ENCODE measurements at places on chromosomes 16 and 17.
A peak's percentile ranks its signal among the peaks of the same experiment; 100 is the strongest.

DNA sequence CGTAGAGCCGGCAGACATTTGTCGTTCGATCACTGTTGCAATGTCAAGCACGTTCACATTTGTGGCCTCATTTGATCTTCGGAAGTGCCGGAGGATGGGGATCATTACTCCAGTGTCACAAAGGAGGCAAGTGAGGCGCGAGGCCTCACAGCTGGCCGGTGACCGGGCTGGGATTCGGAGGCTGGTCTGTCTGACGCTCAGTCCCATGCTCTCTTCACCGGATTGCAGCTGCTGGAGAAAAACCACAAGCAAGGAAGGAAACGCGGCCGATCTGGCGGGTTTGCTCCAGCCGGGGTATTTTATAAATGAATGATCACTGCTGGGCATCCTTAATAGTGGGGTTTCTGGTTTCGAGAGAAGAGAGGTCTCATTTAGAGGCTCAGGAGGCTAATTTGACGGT is 127.8 kb downstream of the OR1D5 start:
- DNase-seq: no peak

DNA sequence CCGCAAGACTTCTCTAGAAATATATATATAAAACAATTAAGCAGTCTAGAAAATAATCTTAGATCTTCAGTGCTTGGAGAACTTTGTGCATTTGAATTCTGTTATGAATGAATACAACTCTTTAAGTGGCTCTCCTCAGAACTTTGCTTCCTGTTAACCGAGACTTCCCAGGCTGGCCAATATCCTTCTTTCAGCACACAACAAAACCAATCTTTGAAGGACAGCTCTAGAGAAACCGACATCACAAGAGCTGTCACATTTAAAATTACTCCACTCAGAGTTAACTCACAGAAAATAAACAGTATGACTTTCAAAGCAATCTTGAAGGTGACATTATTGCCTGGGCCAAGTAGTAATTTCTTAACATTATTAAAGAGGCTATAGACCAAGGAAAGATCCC is 49.7 kb upstream of the ITGA2B start:
- DNase-seq: no peak

GRCh38 chr16:66519482-66520373 is 30.2 kb downstream of the TK2 start:
- DNase-seq: no peak

GRCh38 chr17:28074010-28074409 is 31.5 kb downstream of the NLK start:
- DNase-seq: no peak

DNA sequence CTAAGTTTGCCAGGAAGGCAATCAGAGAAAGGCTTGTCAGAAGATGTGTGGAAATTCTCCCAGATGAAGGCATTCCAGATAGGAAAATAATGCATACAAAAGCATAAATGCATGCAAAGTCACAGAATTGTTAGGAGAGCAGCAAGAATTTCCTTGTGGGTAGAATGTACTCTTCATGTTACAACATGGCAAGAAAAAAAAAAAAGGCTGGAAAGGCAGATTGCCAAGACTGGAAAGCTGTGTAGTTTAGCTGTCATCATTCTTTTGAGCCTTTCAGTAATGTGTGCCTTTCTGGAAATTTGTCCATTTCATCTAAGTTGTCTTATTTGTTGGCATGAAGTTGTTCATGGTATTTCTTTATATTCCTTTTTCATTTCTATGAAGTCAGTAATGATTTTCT is 71.0 kb upstream of the EFCAB3 start:
- DNase-seq: no peak

DNA sequence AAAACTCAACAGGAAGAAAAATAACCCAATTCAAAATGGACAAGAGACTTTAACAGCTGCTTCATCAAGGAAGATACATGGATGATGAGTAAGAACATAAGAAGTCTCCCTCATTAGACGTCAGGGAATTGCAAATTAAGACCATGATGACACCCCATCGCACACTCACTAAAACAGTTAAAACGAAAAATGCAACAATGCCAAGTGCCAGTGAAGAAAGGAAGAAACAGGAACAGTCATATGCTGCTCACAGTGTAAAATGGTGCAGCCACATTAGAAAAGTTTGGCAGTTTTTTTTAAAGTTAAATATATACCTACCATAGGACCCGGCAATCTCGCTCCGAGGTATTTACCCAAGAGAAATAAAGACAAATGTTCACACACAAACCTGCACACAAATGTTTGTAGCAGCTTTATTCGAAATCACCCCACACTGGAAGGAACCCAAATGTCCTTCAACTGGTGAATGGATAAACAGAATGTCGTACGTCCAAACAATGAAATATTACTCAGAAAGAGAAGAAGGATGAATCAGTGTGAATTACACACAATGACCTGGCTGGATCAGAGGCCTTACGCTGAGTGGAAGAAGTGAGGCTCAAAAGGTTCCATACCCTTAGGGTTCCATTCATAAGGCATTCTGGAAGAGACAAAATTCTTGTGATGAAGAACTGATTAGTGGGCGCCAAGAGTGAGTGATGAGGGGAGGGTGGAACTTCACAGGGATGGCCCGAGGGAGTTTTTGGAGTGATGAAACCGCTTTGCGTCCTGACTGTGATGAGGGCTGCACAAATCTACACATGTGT is 110.3 kb downstream of the C16orf95 start:
- DNase-seq: peak; percentile 81

DNA sequence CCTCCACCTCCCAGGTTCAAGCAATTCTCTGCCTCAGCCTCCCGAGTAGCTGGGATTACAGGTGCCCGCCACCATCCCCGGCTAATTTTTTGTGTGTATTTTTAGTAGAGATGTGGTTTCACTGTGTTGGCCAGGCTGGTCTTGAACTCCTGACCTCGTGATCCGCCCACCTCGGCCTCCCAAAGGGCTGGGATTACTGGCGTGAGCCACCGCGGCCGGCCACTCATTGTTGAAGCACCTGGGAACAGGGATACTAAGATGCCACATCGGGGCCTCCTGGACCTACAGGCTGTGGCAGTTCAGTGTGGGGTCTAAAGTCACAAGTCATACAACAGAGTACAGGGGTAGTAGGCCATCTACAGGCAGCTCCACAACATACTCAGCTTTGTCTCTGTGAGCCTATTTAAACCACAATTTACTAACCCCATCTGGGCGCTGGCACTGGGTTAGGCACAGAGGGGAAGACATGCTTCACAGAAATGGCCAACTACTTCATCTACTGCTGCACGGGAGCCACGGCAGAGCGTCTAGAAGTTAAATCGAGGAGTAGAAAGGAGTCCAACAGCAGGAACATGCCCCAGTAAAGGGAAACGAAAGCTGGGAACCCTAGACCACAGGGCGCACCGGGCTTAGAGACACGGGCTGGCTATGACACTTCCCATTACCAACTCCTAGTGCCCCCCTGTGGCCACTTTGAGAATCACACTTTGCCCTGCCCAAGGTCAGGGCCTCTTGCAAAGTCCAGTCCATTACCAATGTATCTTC is 4.3 kb downstream of the VAMP2 start:
- peak; percentile 48 for DNase-seq

GRCh38 chr16:82728901-82729300 is 102.1 kb downstream of the CDH13 start:
- DNase-seq: no peak

DNA sequence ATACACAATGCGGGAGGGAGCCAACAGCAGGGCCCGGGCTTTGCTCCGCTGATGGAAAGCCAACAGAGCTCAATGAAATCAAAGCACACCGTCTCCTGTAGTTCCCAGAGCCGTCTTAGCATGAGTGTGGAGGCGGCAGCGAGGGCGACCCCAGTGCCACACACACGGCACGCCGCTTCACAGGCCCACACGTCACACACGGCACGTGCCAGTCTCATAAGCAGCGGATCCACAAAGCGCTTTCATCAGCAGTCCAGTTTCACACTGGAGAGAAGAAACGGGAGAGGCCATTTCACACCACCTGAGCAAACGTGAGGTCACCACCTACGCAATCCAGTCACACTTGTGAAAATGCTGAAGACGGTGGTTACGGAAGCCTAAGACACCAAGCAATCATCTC is 34.8 kb downstream of the CYB5D2 start:
- DNase-seq: no peak

DNA sequence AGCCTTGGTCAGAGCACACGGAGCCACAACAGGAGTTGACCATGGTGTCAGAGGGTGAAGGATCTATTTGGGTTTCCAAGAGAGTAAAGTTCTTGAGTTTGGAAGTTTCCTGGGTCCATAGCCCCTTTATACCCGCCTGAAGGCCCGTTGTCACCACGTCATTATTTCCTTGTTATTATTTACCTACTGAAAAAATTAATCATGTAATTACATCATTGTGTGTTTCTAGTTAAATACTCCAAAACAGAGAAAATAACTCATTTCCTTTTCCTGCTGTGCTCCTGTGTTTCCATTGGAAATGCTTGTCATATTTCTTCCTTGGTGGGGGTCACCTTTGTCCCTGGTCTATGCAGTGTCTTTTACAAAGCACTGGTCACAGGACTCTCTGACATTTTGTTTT is at the start of gene KRTAP4-8:
TSS of gene KRTAP4-8 (minus strand) at position 101 of the 400 bp plus-strand sequence. CDS start at position 43, 58 bp downstream.
- no peak for DNase-seq

- DNase-seq: peak; percentile 16
Measured at GRCh38 chr17:10105513-10106001, 92.8 kb downstream of the GAS7 start.

- DNase-seq: no peak
Measured at GRCh38 chr17:14144508-14144907, 75.2 kb downstream of the COX10 start.
